ENCODE measurements at places on chromosomes 2 and 18.

GRCh38 chr2:98569197-98569793 lies 39.0 kb downstream of the COA5 start:
- no peaks in the 10 kb centered on the region for H3K27me3 ChIP-seq
- peaks cover 26% of the 10 kb centered on the region for H3K36me3 ChIP-seq
- H3K27ac ChIP-seq = peak overlapping the region; percentile 13
- H3K4me1 ChIP-seq = peaks cover 23% of the 10 kb centered on the region
- DNase-seq = no peak
- H3K4me3 ChIP-seq = no peak overlapping the region

DNA sequence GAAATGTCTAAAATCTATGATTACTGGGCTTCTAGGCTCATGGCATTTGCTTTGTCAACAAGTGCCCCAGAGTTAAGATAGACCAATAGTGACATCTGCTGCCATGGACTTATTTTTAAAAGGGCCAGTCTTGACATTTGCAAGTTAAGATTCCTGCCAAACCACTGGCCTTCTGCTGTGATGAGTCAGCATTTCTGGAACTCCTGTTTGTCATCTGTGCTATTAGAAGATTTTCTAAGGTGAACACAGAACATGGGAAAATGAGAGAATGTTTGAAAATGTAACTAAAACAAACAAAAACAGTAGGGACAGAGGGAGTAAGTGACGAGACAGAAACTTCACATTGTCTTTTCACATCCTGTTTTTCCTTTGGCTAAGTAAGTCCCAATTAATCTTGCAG lies 93.7 kb upstream of the WDR75 start:
- peaks cover 17% of the 10 kb centered on the region for H3K36me3 ChIP-seq
- DNase-seq = peak; percentile 94
- H3K27me3 ChIP-seq = no peaks in the 10 kb centered on the region
- peak overlapping the region; percentile 71 for H3K4me3 ChIP-seq

GRCh38 chr2:64808092-64808491 lies 154.4 kb upstream of the SERTAD2 start:
- peaks cover 54% of the 10 kb centered on the region for H3K4me1 ChIP-seq
- H3K4me3 ChIP-seq = peak overlapping the region; percentile 72
- H3K27me3 ChIP-seq = 0 out of 2 replicates have a peak, but pooled peaks cover 1% of the 10 kb centered on the region
- peaks cover 9% of the 10 kb centered on the region for H3K36me3 ChIP-seq

DNA sequence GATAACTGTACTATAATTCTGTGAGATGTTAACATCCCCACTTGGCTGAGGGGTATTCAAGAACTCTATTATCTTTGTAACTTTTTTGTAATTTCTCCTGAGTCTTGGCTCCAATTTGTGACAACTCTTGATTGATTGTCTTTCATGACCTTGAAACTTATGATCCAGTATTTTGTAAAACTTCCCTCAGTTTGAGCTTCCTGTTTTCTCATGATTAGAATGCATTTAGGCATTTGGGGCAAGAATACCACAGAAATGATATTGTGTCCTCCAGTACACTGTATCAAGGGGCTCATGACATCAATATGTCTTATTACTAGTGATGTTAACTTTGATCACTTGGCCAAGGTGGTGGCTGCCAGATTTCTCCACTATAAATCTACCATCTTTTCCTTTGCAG lies 37.4 kb downstream of the PNO1 start:
- H3K4me3 ChIP-seq = no peak overlapping the region
- no peaks in the 10 kb centered on the region for H3K27me3 ChIP-seq
- H3K4me1 ChIP-seq = peaks cover 60% of the 10 kb centered on the region
- H3K27ac ChIP-seq = peak overlapping the region; percentile 10

GRCh38 chr2:140580532-140581151 lies 1550.2 kb downstream of the LRP1B start:
- H3K4me3 ChIP-seq = no peak overlapping the region
- no peaks in the 10 kb centered on the region for H3K4me1 ChIP-seq
- no peaks in the 10 kb centered on the region for H3K36me3 ChIP-seq
- H3K27ac ChIP-seq = no peak overlapping the region
- DNase-seq = no peak
- no peaks in the 10 kb centered on the region for H3K27me3 ChIP-seq

DNA sequence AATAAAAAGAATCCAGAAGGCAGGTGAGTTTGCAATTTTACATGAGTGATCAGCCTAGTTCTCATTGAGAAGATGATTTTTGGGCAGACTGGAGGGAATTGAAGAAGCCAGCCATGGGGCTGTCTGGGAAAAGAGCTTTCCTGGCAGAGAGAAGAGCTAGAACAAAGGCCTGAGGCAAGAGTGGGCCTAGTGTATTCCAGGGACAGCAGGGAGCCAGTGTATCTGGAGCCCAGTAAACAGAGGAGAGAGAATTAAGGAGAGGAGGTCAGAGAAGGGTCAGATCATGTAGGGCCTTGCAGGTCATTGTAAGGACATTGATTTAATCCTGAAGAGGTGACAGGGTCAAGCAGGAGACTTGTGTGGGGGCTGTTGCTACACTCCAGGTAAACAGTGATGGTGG lies 195.8 kb downstream of the SATB2 start:
- H3K4me1 ChIP-seq = no peaks in the 10 kb centered on the region
- H3K36me3 ChIP-seq = peaks cover 16% of the 10 kb centered on the region
- peaks cover 7% of the 10 kb centered on the region for H3K27me3 ChIP-seq

- peak overlapping the region; percentile 61 for H3K4me3 ChIP-seq
- peaks cover 33% of the 10 kb centered on the region for H3K4me1 ChIP-seq
- DNase-seq = peak; percentile 31
- peak overlapping the region; percentile 28 for H3K27ac ChIP-seq
- no peaks in the 10 kb centered on the region for H3K36me3 ChIP-seq
These were observed 82.7 kb downstream of the MREG start for GRCh38 chr2:215930505-215931253.

- H3K27me3 ChIP-seq = peaks cover 4% of the 10 kb centered on the region
- no peak overlapping the region for H3K27ac ChIP-seq
- no peaks in the 10 kb centered on the region for H3K36me3 ChIP-seq
These were observed 18.3 kb upstream of the TLK1 start for GRCh38 chr2:171178993-171179392.

DNA sequence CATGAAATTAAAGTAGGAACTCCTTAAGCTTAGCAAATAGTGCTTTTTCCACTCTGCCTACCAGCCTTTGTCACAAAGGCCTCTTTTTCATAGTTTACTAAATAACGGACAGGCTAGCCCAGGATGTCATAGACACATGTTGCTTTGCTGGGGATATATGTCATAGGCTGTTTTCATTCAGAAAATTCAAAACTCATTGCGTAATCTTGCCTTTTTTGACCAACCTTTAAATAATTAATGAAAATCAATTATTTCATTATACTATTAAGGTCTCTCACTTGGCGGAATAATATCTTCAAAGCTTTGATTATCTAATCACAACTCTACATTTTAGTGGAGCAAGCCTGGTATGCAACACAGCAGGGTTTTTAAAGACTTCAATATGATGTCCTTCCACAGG lies 1245.7 kb upstream of the LRRTM1 start:
- no peaks in the 10 kb centered on the region for H3K36me3 ChIP-seq
- H3K4me3 ChIP-seq = no peak overlapping the region
- DNase-seq = no peak
- H3K4me1 ChIP-seq = no peaks in the 10 kb centered on the region

- peaks cover 69% of the 10 kb centered on the region for H3K4me1 ChIP-seq
- H3K36me3 ChIP-seq = peaks cover 18% of the 10 kb centered on the region
- peak overlapping the region; percentile 74 for H3K4me3 ChIP-seq
- peak overlapping the region; percentile 95 for H3K27ac ChIP-seq
- no peaks in the 10 kb centered on the region for H3K27me3 ChIP-seq
- DNase-seq = no peak
These were observed 84.5 kb upstream of the GALNT5 start for GRCh38 chr2:157172866-157173578.

DNA sequence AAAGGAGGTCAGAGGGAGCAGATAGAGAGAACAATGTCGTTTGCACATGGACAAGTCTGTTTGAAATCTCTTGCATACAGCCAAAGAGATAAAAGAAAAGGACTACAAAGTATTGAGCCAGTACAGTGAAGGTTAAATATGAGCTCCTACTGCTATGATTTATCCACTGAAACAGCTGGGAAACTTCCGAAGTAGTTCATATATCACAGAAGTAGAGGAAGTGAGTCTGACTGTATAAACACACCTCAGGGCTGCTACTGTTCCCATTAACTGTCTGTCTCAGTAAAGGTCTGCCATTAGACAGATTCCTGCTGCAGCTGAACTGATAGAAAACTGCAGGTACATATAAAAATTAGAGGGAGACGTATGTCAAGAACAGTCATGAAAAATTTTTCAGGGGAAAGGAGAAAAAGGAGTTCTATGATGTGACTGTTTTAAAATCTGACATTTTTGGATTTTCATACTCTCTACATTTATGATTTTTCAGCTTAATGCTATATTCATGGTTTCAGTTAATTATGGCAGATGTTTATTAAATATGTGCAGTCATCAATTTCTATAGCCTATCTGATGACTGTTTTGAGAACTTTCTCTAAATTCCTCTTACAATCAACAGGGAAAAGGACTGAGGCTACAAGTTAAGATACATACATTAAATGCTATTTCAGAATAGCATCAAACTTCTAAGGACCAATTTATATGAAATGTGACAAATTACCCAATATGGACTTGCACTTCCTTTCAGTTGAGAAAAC lies 364.7 kb downstream of the ERBB4 start:
- H3K36me3 ChIP-seq = peaks cover 5% of the 10 kb centered on the region
- no peaks in the 10 kb centered on the region for H3K27me3 ChIP-seq
- DNase-seq = no peak
- no peak overlapping the region for H3K27ac ChIP-seq
- H3K4me3 ChIP-seq = no peak overlapping the region

GRCh38 chr2:138059487-138060300 lies 95.4 kb downstream of the HNMT start:
- no peaks in the 10 kb centered on the region for H3K36me3 ChIP-seq
- H3K4me1 ChIP-seq = no peaks in the 10 kb centered on the region
- no peak overlapping the region for H3K4me3 ChIP-seq
- no peak for DNase-seq

- peaks cover 7% of the 10 kb centered on the region for H3K27me3 ChIP-seq
- H3K4me3 ChIP-seq = no peak overlapping the region
- H3K4me1 ChIP-seq = peaks cover 18% of the 10 kb centered on the region
- no peaks in the 10 kb centered on the region for H3K36me3 ChIP-seq
These were observed 67.5 kb upstream of the TTN start for GRCh38 chr2:178874529-178875240.

DNA sequence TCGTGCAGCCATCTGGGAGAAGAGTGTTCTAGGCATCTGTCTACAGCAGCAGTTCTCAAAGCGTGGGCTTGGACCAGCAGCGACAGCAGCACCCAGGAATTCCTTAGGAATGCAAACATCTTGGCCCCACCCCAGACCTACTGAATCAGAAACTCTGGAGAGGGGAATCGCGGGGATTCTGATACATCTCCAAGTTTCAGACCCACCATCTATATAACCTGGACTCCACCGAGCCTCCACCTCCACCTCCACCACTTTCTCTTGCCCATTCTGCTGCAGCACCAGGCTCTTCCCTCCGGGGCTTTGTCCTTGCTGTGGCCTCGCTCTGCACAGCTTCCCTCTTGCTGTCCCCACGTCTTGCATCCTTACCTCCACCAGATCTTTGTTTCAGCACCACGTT lies 256.4 kb downstream of the BCL2 start:
- peaks cover 10% of the 10 kb centered on the region for H3K4me1 ChIP-seq
- no peaks in the 10 kb centered on the region for H3K36me3 ChIP-seq
- H3K4me3 ChIP-seq = peak overlapping the region; percentile 11
- no peak for DNase-seq
- H3K27me3 ChIP-seq = peaks cover 31% of the 10 kb centered on the region

DNA sequence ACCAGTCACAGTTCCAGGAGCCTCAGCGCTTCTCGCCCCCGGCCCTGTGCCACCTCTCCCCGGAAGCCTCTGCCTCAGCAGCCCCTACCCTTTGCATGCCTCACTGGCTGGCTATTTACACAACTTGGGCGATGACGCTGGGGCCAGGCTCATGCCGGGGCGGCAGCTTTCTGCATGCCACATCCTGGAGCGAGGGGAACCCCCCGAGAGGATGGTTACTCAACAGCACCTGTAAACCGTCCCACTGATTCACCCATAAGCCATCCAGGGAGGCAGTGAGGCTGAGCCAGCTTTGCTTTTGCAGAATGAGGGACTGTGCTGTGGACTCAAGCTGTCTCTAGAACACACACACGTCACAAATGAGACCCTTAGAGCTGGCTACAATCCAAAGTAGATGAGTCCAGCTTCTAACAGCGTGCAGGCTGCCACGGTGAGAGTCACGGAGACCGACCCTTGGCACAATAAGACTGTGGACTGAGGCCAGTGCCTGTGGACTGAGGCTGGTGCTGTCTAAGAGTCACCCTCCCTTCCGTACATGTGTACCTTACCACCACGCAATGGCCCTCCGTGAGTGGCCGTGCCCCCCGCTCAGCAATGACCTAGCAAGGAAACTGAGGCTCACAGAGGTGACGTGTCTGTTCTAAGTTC lies 45.6 kb upstream of the ODC1 start:
- H3K27me3 ChIP-seq = peaks cover 19% of the 10 kb centered on the region
- H3K4me1 ChIP-seq = peaks cover 32% of the 10 kb centered on the region

DNA sequence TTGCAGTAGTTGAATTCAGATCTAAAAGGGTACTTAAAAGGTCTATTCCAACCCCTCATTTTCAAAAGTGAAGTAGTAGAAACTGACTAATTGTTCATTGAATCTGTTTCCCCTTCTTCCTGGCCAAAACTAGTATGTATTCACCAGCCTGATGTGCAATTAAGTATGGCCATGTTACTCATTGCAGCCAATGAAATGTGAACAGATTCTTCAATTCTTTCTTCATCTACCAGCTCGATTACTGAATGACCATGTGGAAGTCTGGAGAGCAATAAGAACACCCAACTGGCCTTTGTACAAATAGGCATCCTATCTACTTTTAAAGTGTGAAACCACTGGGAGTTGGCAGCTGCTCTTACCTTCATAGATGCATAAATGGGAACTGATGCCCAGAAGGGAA lies 449.0 kb upstream of the ID2 start:
- H3K27me3 ChIP-seq = peaks cover 8% of the 10 kb centered on the region
- H3K36me3 ChIP-seq = no peaks in the 10 kb centered on the region
- peaks cover 10% of the 10 kb centered on the region for H3K4me1 ChIP-seq
- no peak for DNase-seq

DNA sequence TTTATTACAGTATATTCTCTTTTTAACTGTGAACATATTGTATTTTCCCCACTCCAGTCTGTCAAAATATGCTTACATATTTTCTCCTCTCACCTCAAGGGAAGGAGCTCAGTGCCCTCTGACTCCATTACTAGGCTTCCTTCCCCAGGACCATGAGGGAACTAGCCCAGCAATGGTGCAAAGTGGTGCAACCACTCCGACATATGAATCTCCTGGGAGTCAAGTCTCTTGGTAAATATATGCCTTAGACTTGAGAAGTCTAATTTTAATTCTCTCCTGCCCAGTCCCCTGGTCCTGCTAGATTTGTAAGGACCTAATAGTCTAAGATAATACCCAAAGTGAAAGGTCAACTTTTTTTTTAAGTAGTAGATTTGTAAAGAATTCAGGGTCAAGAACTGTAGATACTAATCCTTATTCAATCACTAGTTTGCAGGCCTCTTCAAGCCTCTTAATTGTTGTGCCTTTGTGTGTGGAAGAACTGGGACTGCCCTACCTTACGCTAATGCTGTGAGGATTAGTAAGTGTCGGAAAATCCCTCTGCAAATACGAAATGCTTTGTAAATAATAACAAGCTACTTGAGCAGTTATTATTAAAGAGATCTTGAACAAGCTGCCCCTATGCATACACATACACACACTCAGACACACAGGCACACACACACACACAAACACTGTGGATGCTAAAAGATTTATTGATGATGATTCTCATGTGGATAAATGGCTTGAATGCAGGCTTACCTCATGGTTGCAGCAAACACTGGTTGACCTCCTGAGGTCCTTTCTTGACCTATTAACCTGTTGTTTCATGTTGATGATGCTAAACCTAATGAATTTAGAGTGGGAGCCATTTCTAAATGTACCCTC lies 251.2 kb upstream of the PARD3B start:
- H3K27me3 ChIP-seq = peaks cover 15% of the 10 kb centered on the region
- H3K4me1 ChIP-seq = no peaks in the 10 kb centered on the region
- no peak overlapping the region for H3K4me3 ChIP-seq
- DNase-seq = no peak
